CD4-positive, alpha-beta T cell (primary cell): ENCODE measurements at places on chromosomes 1 and 21.

DNA sequence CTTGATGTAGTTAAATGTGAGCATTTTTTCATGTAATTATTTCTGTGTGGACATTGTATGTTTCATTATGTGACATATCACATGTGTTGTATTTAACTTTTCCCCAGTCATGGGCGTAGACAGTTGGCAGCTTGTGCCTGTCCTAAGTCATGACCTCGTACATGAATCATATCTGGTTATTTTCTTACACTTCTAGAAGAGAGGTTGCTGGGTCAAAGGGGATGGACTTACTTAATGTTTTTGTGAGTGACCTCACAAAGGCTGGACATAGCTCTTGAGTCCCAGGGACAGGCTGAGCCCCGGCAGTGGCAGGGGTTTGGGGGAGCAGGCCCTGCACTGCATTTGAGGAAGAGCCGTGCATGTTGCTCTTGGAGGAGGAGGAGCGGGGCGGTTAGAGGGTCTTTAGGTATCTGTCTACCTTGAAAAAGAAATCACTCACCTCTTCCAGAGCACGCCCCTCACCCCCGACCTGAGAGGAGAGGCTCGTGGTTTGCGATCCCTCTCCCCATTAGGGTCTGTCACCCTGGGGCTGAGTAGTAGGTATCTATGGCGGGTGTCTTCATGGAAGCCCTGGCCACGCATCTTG lies 16.4 kb downstream of the IFNGR2 start:
- H3K4me3 ChIP-seq: no peak overlapping the region
- H3K36me3 ChIP-seq: peaks cover 53% of the 10 kb centered on the region
- peaks cover 5% of the 10 kb centered on the region for H3K4me1 ChIP-seq
- DNase-seq: no peak
- H3K27me3 ChIP-seq: no peaks in the 10 kb centered on the region

- peak overlapping the region; percentile 97 for H3K27ac ChIP-seq
- H3K27me3 ChIP-seq: no peaks in the 10 kb centered on the region
- peaks cover 67% of the 10 kb centered on the region for H3K4me1 ChIP-seq
- DNase-seq: no peak
Measured at GRCh38 chr1:37480581-37481288, 6.4 kb downstream of the ZC3H12A start.

DNA sequence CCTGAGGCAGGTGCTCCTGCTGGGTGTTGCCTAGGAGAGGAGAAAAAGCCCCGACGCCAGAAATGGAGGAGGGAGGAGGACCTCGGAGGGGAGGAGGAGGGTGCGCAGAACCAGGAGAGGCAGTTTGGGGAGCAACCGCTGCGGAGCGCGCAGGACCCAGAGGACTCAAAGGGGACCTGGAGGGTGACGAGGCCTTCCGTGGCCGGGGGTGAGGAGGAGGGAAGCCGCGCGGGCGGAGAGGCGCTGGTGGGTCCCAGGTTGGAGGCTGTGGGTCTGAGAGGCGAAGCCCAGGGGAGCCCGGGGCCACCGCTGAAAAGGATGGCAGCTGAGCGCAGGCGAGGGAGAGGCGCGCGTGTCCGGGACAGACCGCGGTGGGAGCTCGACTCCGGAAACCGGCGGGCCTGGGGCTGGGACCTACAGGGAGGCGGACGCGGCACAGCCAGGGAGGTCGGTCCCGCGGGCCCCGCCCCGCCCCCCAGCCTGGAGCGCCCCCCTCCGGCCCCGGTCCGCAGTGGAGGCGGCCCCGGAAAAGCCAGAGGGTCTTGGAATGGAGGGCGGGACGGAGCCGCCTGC lies 15.1 kb downstream of the RNF223 start:
- peaks cover 44% of the 10 kb centered on the region for H3K27me3 ChIP-seq
- peak; percentile 58 for DNase-seq
- peaks cover 36% of the 10 kb centered on the region for H3K4me1 ChIP-seq
- H3K36me3 ChIP-seq: no peaks in the 10 kb centered on the region
- H3K4me3 ChIP-seq: peak overlapping the region; percentile 26

DNA sequence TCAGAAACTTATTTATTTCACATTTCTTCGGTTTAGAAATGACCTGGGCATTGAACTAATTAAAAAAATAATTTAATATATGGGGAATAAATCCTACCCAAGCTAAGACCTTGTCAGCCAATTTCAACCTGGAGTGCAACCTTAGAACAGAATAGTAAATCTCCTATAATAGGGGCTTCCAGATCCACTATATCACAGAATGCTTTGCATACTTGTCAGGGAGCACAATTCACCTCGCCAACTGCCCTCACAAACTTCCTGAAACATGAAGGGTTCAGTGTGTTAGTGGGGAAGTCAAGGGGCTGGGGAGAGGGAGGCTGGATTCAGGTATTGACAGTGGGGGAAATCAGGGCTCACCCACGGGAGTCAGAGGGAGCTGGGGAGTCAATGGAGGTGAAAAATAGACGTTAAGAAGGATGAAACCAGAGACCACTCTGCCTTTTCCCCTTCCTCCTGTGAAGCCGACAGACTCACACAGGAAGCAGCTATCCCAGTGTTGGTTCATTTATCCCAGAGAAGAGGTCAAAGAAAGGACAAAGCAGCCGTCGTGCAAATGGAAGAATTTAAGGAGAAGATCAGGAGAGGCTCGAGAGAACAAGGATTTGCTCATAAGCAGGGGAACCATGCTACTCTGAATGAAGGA lies 453.3 kb downstream of the NUF2 start:
- no peak for DNase-seq
- no peaks in the 10 kb centered on the region for H3K4me1 ChIP-seq
- H3K27me3 ChIP-seq: no peaks in the 10 kb centered on the region
- H3K27ac ChIP-seq: no peak overlapping the region

GRCh38 chr1:180601512-180601911 lies 30.3 kb upstream of the XPR1 start:
- no peaks in the 10 kb centered on the region for H3K36me3 ChIP-seq
- no peaks in the 10 kb centered on the region for H3K4me1 ChIP-seq
- no peak overlapping the region for H3K27ac ChIP-seq
- no peak overlapping the region for H3K4me3 ChIP-seq
- no peak for DNase-seq

GRCh38 chr1:38784452-38785284 lies 74.9 kb downstream of the RRAGC start:
- no peak for DNase-seq
- no peaks in the 10 kb centered on the region for H3K36me3 ChIP-seq
- no peak overlapping the region for H3K27ac ChIP-seq
- no peaks in the 10 kb centered on the region for H3K4me1 ChIP-seq
- peaks cover 38% of the 10 kb centered on the region for H3K27me3 ChIP-seq
- H3K4me3 ChIP-seq: no peak overlapping the region

GRCh38 chr1:10860682-10861081 lies 64.2 kb upstream of the CASZ1 start:
- H3K4me1 ChIP-seq: no peaks in the 10 kb centered on the region
- DNase-seq: no peak
- H3K4me3 ChIP-seq: no peak overlapping the region
- H3K27ac ChIP-seq: no peak overlapping the region
- peaks cover 5% of the 10 kb centered on the region for H3K27me3 ChIP-seq
- H3K36me3 ChIP-seq: no peaks in the 10 kb centered on the region

- no peak overlapping the region for H3K27ac ChIP-seq
Measured at GRCh38 chr1:205044741-205045140, 1.7 kb downstream of the CNTN2 start.

- H3K27ac ChIP-seq: no peak overlapping the region
- H3K4me3 ChIP-seq: no peak overlapping the region
- DNase-seq: no peak
- no peaks in the 10 kb centered on the region for H3K36me3 ChIP-seq
Measured at GRCh38 chr1:45400049-45400448, 59.8 kb upstream of the MUTYH start.

GRCh38 chr1:52268372-52268771 lies 97.6 kb downstream of the CC2D1B start:
- H3K4me1 ChIP-seq: no peaks in the 10 kb centered on the region
- H3K27ac ChIP-seq: no peak overlapping the region

- peak; percentile 24 for DNase-seq
- H3K27me3 ChIP-seq: no peaks in the 10 kb centered on the region
- no peak overlapping the region for H3K4me3 ChIP-seq
- H3K27ac ChIP-seq: peak overlapping the region; percentile 28
Measured at GRCh38 chr1:23591460-23592208, 32.3 kb upstream of the ID3 start.

- no peaks in the 10 kb centered on the region for H3K27me3 ChIP-seq
- H3K36me3 ChIP-seq: no peaks in the 10 kb centered on the region
- H3K27ac ChIP-seq: no peak overlapping the region
- H3K4me3 ChIP-seq: no peak overlapping the region
- DNase-seq: peak; percentile 32
Measured at GRCh38 chr21:34545079-34545884, 33.3 kb upstream of the KCNE1 start.

DNA sequence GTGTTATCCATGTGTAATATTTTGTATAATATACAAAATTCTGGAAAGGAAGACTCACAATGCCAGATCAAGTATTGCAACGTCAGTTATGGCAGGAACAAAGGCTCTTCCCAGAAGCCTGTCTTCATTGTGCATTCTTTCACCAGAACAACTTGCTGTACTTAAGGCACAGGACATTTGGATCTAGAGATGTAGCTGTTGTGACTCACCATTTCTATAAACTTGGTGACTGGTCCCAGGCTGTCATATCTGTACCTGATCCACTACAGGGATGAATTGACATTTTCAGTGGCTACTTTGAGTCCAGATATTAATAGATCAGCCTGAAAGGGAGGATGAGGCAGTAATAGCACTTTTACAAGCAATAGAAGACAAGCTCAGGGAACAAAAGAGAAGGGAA lies 299.8 kb downstream of the DISC1 start:
- no peak overlapping the region for H3K27ac ChIP-seq
- no peak for DNase-seq
- no peaks in the 10 kb centered on the region for H3K27me3 ChIP-seq
- no peak overlapping the region for H3K4me3 ChIP-seq
- no peaks in the 10 kb centered on the region for H3K36me3 ChIP-seq

- H3K4me3 ChIP-seq: no peak overlapping the region
- H3K4me1 ChIP-seq: peaks cover 5% of the 10 kb centered on the region
- no peaks in the 10 kb centered on the region for H3K27me3 ChIP-seq
- no peak for DNase-seq
- H3K27ac ChIP-seq: no peak overlapping the region
- H3K36me3 ChIP-seq: no peaks in the 10 kb centered on the region
Measured at GRCh38 chr1:183991348-183991747, 46.2 kb downstream of the COLGALT2 start.

GRCh38 chr1:93692983-93693591 lies 11.4 kb upstream of the BCAR3 start:
- H3K4me1 ChIP-seq: peaks cover 3% of the 10 kb centered on the region
- H3K4me3 ChIP-seq: no peak overlapping the region
- no peak overlapping the region for H3K27ac ChIP-seq
- H3K36me3 ChIP-seq: no peaks in the 10 kb centered on the region
